ENCODE measurements at places on chromosomes 16 and 17.

- no peak for DNase-seq
Observed at GRCh38 chr16:64864232-64864809, 257.5 kb downstream of the CDH11 start.

DNA sequence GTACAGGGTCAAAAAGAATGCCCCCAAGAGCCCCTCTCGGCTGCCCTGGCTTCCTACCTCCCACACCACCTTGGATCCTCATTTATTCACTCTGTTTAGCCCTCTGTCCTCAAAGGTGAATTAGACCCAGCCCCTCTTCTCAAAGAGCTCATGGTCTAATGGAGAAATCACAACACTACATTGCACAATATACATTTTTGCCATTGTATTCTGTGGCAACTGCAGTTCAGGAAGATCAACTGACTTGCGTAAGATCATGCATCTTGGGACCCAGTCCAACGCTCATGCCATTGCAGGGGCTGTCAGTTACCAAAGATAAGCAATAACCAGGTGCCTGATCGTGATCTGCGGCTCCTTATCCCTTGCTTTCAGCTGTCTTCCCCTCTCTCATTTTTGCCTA, 1.4 kb downstream of the KRT38 start:
- no peak for DNase-seq

- no peak for DNase-seq
Observed at GRCh38 chr16:4681471-4682083, 11.8 kb upstream of the NUDT16L1 start.

DNA sequence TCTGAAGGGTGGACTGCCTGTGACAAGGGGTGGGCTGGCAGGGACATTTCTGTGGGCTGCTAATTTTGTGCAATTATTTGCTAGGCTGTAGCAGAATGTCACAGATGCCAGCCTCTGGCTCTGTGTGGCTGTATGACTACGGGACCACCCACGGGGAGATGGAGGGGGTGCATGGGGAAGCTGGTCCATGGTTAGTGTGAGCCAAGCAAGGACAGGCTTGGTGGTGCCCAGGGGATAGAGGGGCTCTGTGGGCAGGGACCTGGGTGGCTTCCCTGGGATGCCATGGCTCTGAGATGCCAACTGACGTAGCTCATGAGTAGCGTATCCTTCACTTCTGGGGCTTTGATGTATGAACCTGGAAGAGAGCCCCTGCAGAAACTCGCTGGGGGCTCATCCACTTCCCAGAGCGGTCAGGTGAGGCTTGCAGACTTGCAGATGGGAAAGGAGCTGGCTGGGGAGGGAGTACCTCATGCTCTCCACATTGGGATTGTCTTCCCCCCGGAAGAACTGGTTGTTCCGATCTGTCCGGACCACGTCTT, 87.2 kb downstream of the TBC1D16 start:
- DNase-seq: no peak

DNA sequence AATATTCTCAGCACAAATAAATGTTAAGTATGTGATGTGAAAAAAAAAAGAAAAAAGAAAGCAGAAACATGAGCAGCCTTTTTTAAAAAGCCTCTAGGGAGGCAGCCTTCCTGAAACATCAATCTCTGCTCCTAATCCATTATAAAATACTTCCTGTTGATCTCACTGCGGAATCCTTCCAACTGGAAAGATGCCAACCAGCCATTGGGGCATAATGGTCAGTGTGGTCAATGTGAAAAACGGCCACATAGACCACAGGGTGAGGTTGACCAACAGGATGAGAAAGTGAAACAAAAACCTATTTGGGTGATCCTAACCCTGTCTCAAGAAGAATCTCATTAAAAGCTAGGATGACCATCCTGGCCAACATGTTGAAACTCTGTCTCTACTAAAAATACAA, 26.1 kb upstream of the ABCA8 start:
- DNase-seq: no peak

DNA sequence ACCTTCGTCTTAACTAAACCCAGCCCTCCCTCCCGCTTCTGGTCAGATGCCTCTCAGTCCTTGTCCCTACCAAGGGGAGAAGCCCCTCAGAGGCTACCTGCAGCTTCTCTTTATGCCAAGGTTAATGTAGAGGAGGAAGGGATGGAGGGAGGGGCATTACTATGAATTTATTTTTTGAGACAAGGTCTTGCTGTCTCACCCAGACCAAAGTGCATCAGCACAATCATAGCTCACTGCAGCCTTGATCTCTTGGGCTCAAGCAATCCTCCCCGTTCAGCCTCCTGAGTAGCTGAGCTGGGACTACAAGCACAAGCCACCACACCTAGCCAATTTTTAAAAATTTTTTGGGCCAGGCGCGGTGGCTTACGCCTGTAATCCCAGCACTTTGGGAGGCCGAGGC, 15.3 kb downstream of the EPOP start:
- no peak for DNase-seq

- DNase-seq: no peak
Observed at GRCh38 chr17:61875285-61875684, 12.0 kb upstream of the BRIP1 start.

DNA sequence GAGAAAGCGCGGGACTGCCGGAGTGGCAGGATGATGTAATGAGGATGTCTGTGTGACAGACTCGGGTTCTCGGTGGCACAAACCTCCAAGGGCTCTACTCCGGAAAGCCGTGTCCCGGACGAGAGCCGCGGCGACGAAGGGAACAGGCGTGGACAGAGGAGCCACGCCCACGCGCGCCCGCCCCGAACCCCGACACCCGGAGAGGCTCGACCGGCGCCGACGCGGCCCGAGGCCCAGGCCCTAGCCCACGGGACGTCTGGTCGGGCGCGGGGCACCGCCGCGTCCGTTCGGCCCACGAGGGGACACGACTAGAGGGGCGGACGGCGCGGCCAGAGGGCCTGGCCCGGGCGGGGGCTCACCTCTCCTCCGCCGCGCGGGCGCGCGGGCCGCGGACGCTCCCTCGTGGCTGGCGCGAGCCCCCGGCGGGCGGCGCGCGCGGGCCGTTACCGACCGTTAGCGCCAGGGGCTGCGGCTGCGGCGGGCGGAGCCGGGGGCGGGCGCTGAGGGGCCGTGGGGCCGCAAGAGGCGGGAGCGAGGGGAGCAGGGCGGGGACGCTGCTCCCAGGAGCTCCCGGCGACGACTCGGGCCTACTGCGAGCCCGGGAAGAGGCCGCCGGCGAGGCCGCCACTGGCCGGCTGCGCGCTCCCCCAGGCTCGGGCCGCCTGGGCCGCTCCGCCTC, 2.1 kb upstream of the IRX5 start:
- DNase-seq: peak; percentile 48

- DNase-seq: no peak
Observed at GRCh38 chr17:49277638-49278037, 47.1 kb upstream of the PHOSPHO1 start.

- DNase-seq: no peak
Observed at GRCh38 chr16:52073024-52073423, 473.9 kb downstream of the TOX3 start.

DNA sequence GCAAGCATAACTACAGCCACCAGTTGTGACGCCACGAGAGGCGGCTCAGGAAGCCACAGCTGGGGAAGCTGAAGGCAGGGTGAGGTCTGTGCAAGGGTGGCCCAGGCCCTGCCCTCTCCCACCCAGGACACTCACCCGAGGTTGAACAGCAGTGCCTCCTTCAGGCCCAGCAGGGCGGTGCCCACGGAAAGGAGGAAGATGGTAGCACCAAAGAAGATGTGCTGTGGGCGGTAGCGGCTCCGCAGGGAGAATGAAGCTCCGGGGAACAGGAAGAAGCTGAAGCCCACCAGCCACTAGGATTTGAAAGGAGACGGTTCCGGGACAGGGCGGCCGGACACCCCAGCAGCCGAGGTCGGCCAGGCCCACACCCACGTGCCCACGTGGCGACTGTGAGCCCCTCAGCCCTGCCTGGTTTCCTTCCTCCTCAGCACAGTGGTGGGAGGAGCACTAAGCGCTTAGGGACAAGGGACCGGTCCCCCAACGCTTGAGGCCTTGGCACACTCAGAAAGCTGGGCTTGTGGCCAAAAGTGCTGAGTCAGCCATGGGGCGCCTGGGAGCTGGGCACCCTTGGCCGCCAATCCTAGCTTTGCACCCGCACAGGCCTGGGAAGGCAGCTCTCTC, 11.0 kb downstream of the CYB561 start:
- peak; percentile 71 for DNase-seq

GRCh38 chr16:88601313-88602036, 31.3 kb downstream of the ZC3H18 start:
- DNase-seq: no peak

- no peak for DNase-seq
Observed at GRCh38 chr16:84832488-84833143, 12.8 kb downstream of the CRISPLD2 start.

Measured in CD4-positive, alpha-beta T cell treated with Interleukin-1 beta for 1 hour (primary cell).